ENCODE measurements at places on chromosomes 3 and 15.

GRCh38 chr3:48899273-48899672 lies 591 bp upstream of the SLC25A20 start:
- no peak for DNase-seq

DNA sequence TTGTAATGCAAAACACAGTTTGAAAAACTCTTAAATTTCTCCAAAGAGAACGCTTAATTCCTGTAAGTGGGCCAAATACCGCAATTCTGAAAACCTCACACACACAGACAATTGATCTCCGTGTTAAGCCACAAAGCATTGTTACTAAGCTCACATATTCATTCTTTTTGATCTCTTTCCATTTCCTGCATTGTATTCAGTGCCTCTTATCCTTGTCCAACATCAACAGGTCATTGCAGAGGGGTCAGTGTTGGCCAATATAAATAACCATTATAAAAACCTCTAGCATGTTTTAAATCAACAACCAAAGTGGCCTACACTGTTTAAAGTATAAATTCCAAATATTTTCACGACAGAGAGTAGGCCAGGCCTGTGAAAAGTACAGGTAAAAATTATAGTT lies 171.1 kb downstream of the PDZRN3 start:
- no peak for DNase-seq

DNA sequence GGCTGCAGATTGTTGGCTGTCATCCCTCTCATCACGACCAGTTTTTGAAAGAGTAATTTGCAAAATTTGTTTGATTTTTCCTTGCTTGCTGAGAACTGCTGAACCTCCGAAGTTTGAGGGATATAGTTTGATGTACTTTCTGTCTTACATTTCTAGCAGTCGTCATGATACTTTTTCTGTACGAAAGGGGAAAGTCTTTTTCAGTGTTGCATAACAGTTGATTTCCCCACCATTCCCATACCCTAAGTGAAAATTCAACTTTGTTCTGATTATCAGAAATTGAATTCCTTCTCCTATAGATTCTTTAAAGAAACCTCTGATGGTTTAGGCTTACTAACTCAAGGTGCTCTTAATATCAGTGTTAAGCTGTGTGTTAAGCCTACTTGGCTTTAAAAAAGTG lies 1.6 kb downstream of the PDE8A start:
- DNase-seq, result no peak

DNA sequence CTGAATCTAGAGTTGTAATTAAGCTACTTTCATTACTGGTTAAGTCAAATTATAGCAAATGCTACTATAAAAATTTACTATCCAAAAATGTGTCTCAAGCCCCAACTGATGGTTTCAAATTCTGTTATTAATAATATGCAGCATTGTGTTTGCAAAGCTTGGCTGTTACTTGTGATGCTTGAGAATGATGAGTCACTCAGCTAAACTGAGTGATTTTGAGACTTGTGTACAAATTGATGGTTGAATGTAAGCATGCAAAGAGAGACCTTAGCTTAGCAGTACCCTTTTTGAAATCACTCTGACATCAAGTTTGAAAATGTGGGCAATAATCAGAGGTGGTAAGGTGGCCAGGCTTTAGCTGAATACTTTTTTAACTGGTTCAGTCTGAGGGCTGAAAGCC lies 27.6 kb downstream of the OPA1 start:
- no peak for DNase-seq

GRCh38 chr15:31202953-31203352 lies 101.4 kb upstream of the TRPM1 start:
- DNase-seq, result no peak

GRCh38 chr15:45548753-45549520 lies 26.4 kb upstream of the SLC30A4 start:
- no peak for DNase-seq

GRCh38 chr3:47057212-47057671 lies 77.8 kb downstream of the NBEAL2 start:
- no peak for DNase-seq

DNA sequence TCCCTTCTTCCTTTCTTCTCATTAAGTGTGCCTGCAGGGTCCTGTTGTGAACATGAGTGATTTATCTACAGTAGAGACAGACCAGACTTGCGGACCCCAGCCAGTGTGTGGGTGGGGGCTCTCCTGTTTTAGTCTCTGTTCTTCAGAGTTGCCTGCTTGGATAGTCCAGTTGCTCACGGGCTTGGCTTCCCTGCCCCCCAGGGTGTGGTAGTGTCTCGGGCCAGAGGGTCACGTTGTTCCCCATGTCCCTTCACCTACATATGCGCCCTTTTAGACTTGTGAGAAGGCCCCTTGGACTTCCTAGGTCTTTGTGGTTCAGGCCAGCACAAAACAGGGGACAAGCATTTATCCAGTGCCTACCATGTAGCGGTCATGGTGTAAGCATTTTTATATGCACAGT lies 85.8 kb downstream of the AAGAB start:
- DNase-seq, result no peak

DNA sequence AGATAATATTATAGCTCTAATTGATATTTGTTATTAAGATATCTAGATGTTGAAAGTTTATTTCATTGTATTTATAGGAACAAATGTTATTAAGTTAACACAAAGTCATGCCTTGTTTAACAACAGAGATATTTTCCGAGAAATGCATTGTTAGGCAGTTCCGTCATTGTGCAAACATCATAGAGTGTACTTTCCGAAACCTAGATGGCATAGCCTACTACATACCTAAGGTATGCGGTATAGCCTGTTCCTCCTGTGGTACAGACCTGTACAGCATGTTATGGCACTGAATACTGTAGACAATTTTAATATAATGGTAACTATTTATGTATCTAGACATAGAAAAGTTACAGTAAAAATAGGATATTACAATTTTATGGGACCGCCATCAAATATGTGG lies 114.3 kb downstream of the NAALADL2 start:
- DNase-seq, result no peak

GRCh38 chr15:92663250-92663951 lies 7.8 kb upstream of the FAM174B start:
- no peak for DNase-seq

- DNase-seq, result no peak
Observed at GRCh38 chr3:143134471-143134870, 14.9 kb downstream of the CHST2 start.

GRCh38 chr15:88012233-88012632 lies 244.3 kb downstream of the NTRK3 start:
- no peak for DNase-seq

GRCh38 chr3:188433521-188434150 lies 279.7 kb downstream of the LPP start:
- DNase-seq, result no peak

DNA sequence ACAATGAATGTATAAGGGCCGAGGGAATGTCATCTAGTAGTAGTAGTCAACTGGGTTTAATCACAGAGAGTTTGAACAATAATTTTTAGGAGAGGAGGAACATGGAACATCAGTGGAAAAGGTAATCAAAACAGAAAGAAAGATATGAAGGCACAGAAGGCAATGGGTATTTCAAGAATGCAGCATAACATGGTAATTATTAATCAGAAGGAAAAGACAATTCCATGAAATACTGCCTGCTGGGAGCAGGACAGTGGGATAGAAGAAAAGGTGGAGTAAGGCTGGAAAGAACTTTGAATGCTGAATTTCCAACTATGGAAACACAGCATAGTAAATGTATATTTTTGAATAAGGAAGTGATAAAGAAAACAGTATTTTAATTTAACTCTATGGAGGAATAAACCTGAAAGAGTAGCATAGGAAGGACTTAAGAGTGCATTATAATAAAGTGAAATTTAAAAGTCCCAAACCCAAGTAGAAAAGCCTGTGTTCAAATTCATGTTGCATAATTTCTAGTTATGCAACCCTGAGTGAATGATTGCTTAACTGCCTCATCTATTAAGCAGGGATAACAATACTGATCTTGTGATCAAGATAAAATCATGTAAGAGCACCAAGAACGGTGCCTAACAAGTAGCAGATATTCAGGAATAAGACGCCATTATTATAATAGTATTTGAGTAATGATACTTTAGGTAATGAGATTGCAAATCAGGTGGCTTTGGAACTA lies 357.7 kb downstream of the TBC1D5 start:
- no peak for DNase-seq

DNA sequence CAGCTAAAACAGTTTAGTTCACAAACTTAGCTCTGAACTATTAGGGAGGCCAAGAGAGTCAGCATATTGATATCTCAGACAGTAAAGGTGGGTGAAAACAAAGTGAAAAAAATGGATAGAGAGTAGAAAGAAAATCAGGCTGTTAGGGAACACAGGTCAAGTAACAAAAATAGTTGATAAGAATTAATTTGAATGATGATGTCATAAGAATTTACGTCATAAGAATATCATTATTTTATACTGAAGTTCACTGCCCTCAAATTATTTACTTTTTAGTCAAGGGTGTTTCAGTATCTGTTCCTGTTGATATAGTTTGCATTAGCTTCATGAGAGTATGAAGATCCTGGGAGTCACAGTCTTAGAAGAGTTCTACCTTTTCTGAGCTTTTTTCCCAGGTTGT lies 1134.6 kb downstream of the SI start:
- DNase-seq, result no peak

- no peak for DNase-seq
Observed at GRCh38 chr3:189289251-189289650, 117.5 kb downstream of the TPRG1 start.

GRCh38 chr15:52103217-52104207 lies 9.1 kb downstream of the BCL2L10 start:
- no peak for DNase-seq

- DNase-seq, result no peak
Observed at GRCh38 chr3:30282154-30282696, 324.2 kb upstream of the TGFBR2 start.

- DNase-seq, result no peak
Observed at GRCh38 chr3:111668888-111669488, 73.8 kb upstream of the ZBED2 start.

DNA sequence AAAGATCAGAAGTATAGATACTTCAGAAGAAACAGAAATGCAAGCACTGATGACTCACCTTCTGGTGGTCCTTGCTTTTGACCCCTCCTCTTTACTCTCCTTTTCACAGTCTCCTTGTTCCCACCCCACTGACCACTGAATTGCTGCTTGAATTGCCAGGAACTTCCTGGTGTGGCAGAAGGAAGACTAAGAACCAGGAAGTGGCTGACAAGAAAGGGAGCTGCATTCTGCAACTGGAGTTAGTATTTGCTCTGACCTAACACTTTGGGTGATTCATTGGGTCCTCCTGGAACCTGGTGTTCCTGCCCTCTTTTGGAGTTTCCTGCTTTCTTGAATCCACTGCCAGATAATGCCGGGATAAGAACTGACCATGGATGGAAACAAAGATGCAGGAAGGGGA lies 23.0 kb downstream of the KY start:
- no peak for DNase-seq

GRCh38 chr15:42581272-42581730 lies 5.9 kb downstream of the STARD9 start:
- DNase-seq, result peak; percentile 46

DNA sequence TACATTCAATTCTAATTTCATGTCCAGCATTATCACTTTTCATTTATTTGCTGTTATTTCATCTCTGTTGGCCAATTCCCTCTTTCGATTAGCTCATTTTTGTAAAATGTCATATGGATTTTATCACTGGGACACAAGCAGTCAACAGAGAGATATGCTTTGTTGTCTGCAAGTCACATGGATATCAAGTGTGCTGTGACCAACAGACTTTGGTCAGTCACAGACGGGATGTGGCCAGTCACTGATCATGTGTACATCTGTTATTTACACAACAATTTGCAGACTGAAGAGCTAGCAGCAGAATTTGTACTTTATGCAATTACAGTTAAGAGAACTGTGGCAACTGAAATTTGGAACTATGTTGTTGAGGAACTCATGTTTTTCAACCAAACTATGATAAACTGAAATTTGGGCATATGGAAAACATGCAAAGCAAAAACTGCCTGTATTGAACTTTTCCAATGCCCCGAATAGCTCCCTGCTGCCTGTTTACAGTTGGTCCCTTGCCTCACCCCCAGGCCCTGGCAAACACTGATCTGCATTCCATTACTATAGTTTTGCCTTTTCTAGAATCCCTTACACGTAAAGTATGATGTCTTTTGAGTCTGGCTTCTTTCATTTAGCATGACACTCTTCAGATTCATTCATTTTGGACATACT lies 104.4 kb downstream of the RPL22L1 start:
- DNase-seq, result no peak

- DNase-seq, result no peak
Observed at GRCh38 chr3:44160818-44161217, 80.9 kb upstream of the TOPAZ1 start.

DNA sequence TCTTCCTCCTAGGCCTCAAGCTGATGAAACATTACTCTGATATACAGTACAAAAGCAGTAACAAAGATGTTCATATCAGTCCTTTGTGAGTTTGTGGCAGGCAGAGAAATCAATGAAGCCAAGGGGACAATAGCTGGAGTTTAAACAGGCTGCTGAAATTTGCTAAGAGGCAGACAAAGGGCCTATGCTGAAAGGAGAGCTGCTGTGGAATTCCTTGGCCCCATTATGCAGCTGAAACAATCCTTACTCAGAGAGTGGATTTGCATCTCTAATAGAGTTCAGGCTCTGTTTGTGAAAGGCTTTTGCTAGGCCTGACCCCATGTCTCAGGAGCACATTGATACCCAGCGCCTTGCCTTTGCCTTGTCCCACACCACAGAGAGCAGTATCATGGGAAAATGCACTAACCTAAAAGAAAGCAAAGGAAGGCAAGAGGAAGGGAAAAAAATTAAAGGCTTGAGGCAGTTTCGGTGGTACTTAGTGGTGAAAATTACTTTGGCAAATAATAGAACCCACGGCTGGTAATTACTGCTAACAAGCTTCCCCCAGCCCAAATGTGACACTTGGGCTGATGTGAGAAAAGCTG lies 195.0 kb upstream of the EPHA3 start:
- DNase-seq, result no peak

GRCh38 chr3:4006288-4006687 lies 207.1 kb downstream of the LRRN1 start:
- DNase-seq, result no peak

DNA sequence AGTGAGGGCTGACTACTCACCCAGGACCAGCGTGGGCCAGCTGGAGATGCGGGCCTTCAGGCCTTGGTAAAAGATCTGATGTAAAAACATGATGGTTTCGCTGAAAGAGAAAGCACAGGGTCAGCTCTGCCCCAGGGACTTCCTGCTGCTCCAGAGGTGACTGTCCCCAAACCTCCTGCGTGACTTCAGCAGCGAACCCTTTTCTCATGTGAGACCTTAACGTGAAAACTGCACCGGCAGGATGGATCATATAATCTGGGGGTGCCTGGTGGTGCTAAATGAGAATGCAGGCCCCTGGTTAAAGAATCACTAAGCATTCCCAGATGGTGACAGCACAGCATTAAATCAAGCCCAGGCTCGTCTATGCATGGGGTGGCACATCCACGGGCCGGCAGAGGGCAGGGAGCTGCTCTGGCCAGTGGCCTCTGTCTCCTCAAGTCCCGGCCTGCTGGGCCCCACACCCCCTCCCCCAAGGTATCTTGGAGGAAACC lies 55.4 kb downstream of the RASGRF1 start:
- no peak for DNase-seq

GRCh38 chr15:93476491-93477177 lies 387.6 kb upstream of the RGMA start:
- DNase-seq, result no peak

DNA sequence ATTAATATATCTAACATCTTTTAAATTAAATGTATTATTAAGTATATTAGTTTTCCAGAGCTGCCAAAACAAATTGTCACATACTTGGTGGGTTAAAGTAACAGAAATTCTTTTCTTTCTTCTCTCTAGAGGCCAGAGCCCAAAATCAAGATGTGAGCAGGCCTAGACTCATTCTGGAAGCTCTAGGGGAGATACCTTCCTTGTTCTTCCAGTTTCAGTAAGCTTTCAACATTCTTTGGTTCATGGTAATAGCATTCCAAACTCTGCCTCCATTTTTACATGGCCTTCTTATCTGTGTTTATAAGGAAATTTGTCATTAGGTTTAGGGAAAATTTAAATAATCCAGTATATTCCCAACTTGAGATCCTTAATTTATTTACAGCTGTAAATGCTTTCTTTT lies 1054.6 kb upstream of the GBE1 start:
- DNase-seq, result no peak
